ENCODE measurements at places on chromosomes 2 and 18. TPM values are rescaled to one million over a fixed set of nuclear protein-coding genes. Genes with fewer than 3 reads are reported as not detected.
A peak's percentile ranks its signal among the peaks of the same experiment; 100 is the strongest.

Gene ARL6IP6
- total RNA-seq, result 19.1 TPM

Gene REEP1
- total RNA-seq, result 15.5 TPM

Gene TMEM182
- total RNA-seq, result 12.8 TPM

Gene METTL5
- total RNA-seq, result 54.8 TPM

Gene TCF7L1
- 15.5 TPM for total RNA-seq

GRCh38 chr2:163735685-163736432 lies at the start of gene FIGN:
Gene FIGN (minus strand): TSS chr2:163736008. CDS start chr2:163734927, 1,081 bp downstream.
- DNase-seq, result peak; percentile 65

GRCh38 chr2:234583331-234583730 lies 86.5 kb upstream of the ARL4C start:
- DNase-seq, result no peak

GRCh38 chr2:187986390-187987105 lies 305.1 kb upstream of the GULP1 start:
- DNase-seq, result no peak

DNA sequence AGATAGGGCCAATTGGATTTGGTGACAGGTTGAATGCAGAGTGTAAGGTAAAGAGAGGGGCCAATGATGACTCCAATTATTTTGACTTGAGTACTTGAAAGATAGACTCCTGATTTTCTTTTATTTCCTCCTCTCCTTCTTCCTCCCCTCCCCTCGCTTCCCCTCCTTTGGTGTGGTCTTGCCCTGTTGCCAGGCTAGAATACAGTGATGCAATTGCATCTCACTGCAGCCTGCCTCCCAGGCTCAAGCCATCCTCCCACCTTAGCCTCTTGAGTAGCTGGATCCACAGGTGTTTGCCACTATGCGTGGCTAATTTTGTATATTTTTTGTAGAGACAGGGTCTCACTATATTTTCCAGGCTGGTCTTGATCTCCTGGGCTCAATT lies 2.3 kb downstream of the DGUOK start:
- no peak for DNase-seq

DNA sequence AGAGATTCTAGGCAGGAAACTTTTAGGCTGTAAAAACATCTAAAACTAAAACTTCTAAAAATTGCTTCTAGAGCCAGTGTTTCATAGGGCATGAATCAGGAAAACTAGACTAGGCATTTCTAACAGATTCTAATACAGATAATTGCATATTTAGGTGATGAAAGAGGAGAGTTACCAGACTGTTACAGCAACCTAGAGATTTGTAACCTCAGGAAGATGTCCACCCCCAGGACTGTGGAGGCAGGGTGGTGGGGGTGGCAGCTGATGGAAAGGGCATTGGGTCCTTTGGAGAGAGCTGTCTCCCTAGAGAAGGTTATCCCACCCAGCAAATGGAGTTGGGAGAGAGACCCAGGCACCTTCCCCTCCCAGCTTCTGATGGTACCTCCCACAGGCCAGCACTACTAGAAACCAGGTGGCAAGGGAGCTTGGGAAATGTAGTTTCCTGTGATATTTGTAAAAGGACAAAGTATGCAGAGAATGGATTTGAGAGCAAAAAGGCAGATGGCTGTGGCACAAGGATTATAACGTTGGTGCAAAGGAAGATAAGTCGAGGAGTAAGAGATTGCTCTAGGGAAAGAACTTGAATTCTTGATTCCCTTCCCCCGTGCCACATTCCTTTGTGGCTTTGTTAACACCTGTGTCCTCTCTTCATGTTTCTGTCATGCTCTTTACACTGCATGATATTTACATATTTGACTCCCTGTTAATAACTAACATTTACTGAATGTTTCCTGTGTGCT lies 75.6 kb upstream of the MGAT5 start:
- no peak for DNase-seq

- DNase-seq, result no peak
Measured at GRCh38 chr2:175251425-175252041, 70.0 kb upstream of the ATP5MC3 start.

DNA sequence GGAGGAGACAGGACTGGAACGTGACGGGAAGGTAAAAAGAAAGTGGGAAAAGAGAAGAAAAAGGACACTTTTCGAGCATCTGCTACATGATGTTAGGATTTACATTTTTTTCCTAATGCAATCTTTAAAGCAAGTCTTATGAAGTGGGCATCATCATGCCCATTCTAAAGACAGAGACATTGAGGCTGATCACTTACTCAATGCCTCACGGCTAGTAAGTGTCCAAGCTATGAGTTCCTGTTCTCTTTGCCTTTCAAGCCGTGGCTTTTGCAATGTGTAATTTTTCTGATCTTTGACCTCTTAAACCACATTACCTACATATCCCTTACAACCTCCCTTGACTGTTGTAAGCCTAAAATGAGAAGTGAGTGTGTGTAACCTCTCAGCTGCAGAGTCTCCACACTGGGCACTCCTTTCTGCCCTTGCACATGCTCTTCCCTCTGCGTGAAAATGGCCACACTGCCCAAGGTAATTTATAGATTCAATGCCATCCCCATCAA lies 649.2 kb downstream of the RNF144A start:
- DNase-seq, result no peak

DNA sequence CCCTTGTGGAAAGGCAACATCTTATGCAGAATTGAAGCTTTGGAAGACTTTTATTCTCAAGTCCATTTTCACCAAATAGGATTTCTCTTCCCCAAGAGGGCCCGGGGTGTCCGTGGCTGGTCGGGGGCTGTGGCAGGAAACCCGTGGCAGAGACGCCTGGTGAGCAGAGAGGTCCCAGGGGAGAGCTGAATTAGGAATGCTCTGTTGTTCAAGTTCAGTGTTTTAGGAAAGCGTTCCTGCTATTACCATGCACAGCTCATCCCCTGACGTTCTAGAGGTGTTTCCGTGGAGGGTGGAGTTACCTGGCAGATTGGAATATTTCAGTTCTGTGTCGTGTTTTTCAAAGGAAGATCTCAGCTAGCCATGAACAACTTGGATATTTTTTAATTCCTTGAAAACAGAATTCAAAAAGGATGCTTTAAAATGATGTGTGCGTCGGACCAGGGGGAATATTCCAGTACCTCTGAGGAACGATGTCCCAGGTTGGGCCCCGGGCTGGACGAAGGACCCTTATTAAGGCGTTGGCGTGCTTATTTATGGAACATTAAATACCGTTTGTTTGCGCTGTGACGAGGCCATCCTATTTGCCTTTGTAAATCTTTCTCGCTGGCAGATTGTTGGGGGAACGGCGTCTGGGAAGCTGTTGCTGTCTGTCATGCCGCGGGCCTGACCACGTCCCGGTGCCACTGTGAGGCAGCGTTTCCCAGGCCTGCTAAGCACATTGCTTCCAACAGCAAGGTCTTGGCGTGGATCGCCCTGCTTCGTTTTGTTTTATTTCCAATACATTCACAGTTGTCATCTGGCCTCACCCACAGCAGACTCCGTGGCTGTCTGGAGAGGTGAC lies 8.2 kb downstream of the NFATC1 start:
- no peak for DNase-seq

DNA sequence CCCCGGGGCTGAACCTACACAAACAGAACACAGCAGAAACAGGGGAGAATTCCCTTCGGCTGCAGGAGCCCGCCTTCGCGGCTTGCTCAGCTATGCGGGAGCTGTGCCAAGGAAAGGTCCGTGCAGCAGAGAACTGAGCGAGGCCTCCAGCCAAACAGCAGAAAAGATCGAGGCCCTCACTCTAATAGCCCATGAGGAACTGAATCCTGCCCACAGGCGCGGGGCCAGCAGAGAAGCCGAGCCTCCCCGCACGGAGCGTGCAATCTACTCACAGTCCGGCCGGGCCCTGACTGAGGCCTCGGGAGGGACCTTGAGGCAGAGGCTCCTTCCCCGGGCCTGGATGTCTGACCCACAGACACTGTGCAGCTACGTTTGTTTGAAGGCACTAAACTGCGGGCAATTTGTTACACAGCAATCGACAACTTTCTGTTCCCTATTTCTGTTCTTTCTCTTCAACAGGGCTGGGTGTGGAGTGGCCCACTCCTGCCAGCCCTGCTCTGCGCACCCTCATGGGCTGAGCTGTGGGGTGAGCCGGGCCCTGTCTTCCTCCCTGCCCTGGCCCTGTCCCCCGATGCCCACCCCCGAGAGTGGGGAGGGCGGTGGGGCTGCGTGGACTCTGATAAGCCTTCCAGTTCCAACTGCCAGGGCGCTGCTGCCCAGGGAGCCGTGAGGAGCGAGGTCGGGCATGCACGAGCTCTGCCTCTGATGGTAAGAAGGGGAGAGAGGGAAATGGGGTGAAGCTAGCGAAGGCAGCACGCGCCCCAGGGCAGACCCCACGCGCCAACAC lies 13.7 kb downstream of the HES6 start:
- DNase-seq, result no peak

GRCh38 chr2:33372940-33373553 lies 103.4 kb upstream of the RASGRP3 start:
- DNase-seq, result no peak

GRCh38 chr18:22063102-22063501 lies 106.3 kb upstream of the GATA6 start:
- DNase-seq, result no peak

DNA sequence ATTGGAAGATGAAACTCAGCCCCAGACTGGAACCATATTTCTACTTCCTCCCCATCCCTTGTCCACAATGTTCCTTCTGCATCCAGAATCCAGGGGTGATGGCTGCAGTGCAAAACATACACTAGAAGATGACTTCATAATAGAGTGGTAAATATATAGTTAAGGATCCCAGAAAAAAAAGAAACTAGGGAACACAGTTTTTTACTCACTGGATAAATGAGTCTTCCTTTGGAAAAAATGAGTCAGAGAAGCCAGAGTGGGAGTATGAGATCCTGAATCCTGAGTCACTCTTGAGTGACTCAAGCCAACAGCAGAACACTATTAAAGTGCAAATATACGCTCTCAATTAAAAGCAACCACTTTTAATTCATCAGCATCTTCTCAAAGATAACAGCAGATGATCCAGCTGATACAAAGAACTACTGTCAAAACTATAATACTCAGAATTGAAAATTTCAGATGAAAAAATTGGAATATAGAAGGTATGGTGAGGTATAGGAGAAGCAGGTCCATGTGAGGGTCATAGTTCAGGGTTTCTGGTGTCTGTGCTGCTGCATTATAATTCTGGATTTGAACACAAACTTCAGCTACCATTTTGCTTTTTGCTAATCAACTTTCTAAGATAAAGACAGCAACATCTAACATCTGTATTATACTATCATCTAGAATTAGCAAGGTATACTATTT lies 987.2 kb upstream of the CDH2 start:
- no peak for DNase-seq

GRCh38 chr2:226478109-226478809 lies 321.4 kb downstream of the IRS1 start:
- DNase-seq, result no peak

GRCh38 chr2:235570966-235571692 lies 77.3 kb downstream of the AGAP1 start:
- DNase-seq, result no peak

DNA sequence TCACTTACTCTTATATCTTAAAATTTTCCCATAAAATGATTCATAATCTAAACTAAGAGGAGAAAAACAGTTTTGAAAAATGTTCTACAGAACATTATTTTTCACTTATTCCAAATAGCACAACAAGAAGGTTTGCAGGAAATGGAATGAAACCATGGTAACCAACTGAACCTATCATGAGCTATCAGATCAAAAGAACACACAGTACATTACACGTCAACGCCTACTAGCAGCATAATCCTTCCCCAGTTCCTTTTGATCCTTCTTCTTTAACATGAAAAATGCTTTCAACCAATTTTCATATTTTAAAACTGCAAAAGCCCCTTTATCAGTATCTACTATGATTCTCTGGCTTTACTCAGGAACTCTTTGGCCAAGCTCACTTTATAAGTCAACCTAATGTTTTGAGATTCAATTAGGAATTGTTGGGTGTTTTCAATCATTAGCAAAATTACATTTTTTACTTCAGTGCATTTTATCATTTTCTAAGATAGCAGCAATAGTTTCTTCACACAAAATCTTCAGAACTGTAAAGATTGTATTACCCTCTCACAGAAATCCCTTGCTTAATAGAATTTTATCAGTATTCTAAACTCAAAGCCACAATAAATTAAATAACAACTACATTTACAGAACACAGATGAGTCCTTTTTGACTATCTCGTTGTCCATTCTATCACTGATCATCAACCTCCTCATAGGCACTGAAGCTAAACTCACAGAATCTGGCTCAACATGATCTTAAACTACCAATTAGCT lies 102.5 kb downstream of the CHN1 start:
- no peak for DNase-seq

Data from ureter (tissue), 1 donor.